ENCODE measurements at places on chromosomes 16 and 17.

DNA sequence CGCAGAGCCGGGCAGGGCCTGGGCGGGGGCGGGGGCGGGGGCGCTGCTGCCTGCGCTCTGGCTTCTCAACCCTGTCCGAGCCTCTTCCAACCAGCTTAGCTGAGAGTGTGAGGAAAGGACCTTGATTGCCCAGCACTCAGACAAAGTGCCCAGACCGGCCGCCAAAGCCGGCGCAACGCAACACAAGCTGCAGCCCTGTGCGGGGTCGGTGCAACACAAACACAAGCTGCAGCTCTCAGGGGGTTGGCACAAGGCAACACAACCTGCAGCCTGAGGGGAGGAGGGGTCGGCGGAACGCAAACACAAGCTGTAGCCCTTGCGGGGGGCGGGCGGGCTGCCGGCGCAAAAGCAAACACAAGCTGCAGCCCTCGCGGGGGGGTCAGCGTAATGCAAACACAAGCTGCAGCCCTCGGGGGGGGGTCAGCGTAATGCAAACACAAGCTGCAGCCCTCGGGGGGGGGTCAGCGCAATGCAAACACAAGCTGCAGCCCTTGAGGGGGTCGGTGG is 60.0 kb downstream of the KLHDC4 start:
- DNase-seq: no peak

DNA sequence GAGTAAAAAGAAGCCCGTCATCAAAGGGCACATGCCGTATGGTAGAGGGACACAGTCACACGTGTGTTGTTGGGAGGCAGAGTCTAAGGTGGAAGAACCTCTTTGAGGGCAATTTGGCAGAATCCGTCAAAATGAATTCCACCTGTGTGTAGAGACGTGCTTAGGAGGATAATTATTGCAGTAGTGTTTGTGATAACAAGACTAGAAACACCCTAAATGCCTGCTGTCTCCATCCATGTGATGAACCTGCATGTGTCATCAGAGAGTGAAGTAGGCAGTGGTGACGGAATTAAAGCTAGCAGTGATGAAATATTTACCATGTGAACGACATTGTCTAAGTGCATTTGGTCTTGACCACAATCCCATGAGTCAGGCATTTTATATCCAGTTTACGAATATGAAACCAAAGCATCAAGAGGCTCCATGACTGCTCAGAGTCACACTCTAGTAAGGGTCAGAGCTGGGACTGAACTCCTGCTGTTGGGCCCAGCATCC is 61.3 kb upstream of the ADORA2B start:
- DNase-seq: no peak

- no peak for DNase-seq
Observed at GRCh38 chr16:49663081-49664065, 192.5 kb downstream of the ZNF423 start.

DNA sequence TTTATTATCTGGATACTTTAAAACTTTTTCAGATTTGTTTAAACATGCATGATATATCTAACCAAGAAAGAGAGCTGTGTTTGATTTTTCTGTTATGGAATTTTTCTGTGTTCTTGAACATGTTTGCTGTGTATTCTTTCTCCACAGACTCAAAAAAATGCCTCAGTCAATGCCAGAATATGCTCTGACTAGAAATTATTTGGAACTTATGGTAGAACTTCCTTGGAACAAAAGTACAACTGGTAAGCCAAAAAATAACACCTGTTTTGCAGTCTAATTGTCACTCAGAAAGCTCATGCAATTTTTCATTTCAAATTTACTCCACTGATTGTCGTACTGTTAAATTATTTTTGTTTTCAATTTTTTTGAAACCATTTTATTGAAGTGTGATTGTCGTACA is 15.3 kb upstream of the ABCC11 start:
- DNase-seq: no peak

GRCh38 chr16:77853161-77853560 is 64.8 kb downstream of the VAT1L start:
- DNase-seq: no peak

- no peak for DNase-seq
Observed at GRCh38 chr17:76151896-76152454, 10.9 kb upstream of the FOXJ1 start.

- DNase-seq: no peak
Observed at GRCh38 chr16:85202051-85202601, 89.9 kb upstream of the CIBAR2 start.

DNA sequence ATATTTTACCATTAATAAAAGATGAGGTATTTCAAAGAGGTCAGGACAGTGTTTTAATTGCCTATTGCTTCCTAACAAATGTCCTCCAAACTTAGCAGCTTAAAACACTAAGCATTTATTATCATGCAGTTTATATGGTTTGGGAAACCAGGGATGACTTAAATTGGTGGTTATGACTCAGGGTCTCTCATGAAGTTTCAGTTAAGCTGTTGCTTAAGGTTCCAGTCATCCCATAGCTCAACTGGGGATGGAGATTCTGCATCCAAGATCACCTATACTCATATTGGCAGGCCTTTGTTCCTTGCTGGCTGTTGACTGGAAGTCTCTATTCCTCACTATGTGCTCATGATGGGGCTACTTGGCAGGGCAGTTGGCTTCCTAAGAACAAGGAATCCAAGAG is 1329.9 kb upstream of the GOT2 start:
- no peak for DNase-seq

- no peak for DNase-seq
Observed at GRCh38 chr16:50255538-50255937, 10.8 kb upstream of the ADCY7 start.

GRCh38 chr17:27985306-27985705 is 57.2 kb upstream of the NLK start:
- DNase-seq: no peak

GRCh38 chr16:73040735-73041402 is 7.1 kb downstream of the ZFHX3 start:
- DNase-seq: no peak

DNA sequence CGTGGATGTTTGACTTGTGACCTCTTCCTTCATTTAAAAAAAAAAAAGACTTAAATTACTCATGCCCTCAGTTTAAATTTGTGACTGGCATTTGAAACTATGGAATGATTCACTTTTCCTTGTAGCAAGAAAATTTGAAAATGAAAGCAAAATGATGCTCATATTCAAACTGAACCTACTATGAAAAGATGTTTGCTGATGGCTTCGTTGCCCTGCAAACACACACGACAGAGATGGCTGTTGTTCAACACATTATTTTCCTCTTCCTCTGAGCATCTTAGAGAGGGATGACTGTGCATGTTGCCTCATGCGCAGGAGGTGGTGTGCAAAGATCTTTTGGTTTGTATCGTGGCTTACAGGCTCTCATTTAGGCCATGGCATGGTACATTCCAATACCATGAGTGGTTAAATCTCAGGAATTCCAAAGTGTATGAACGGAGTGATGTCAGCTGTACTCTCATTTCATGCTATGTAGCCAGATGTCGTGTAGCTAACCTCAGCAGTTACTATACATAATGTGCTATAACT is 164.5 kb downstream of the PRKCA start:
- no peak for DNase-seq

- DNase-seq: no peak
Observed at GRCh38 chr16:11639925-11640899, 28.0 kb upstream of the SNN start.

GRCh38 chr16:75323198-75323597 is 71.8 kb upstream of the BCAR1 start:
- no peak for DNase-seq

DNA sequence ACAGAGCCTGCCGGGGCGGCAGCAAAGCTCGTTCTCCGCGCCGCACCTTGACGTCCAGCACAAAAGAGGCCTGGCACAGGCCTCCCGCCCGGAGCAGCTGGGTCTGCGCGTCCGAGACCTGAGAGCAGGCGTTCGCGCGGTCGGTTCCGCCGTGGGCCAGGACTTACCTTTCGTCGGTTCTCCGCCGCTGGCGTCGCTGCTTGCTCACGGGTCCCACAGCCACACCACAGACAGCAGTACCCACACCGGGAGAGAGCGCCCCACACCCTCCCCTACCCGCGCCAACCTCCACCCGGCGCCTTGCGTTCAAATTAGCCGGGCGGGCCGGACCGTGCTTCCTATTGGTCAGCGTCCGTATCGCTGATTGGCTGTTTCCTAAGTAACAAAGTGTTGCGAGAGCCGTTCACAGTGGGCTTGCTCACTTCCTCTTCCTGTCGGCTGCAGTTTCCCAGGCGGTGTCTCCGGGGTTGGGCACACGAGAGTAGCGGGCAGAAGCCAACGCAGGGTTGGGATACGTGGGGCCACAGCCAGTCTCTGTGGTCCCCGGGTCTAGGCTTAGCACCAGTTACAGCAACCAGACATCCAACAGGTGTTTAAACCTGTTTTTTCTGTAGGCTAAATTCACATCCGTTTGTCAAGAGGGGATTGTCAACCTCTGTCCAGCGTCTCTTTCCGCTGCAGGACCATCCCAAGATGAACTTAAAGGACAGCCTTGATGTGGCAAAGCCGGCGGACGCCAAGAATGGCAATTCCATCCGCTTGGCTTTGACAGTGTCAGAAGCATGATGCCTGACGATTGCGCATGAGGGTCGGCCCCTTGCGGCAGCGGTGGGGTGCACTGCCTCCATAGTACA is at the start of gene KIF18B:
KIF18B (minus strand) TSS at position 313 of the 854 bp plus-strand sequence. CDS start 11,429 bp downstream, outside the sequence.
- peak; percentile 95 for DNase-seq

- no peak for DNase-seq
Observed at GRCh38 chr16:50445621-50446555, 77.1 kb upstream of the BRD7 start.

DNA sequence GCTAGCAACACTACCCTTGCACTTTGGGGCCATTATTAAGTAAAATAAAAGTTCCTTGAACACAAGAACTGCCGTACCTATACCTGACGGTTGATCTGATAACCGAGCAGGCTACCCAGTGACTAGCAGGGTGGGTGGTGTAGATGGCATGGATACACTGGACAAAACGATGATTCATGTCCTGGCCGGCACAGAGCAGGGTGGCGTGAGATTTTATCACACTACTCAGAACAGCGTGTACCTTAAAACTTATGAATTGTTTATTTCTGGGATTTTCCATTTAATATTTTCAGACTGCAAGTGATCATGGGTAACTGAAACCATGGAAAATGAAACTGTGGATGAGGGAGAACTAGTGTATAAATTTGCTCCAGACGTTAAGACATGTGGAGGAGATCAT is 41.0 kb upstream of the MSI2 start:
- no peak for DNase-seq

- no peak for DNase-seq
Observed at GRCh38 chr17:43025290-43025657, 243 bp downstream of the RND2 start.

- DNase-seq: no peak
Observed at GRCh38 chr17:14458724-14459123, 157.8 kb downstream of the HS3ST3B1 start.

- no peak for DNase-seq
Observed at GRCh38 chr17:49234509-49235080, 4.0 kb upstream of the PHOSPHO1 start.

- no peak for DNase-seq
Observed at GRCh38 chr16:88074041-88074440, 122.8 kb downstream of the BANP start.

- no peak for DNase-seq
Observed at GRCh38 chr16:55052741-55053415, 122.2 kb downstream of the IRX5 start.

GRCh38 chr16:77548766-77549165 is 113.9 kb upstream of the ADAMTS18 start:
- DNase-seq: no peak
